ENCODE measurements at places on chromosomes 4 and X. TPM values are rescaled to one million over a fixed set of nuclear protein-coding genes. Genes with fewer than 3 reads are reported as not detected.

The GPRASP1 gene
- total RNA-seq: 0.22 TPM

The FRAS1 gene
- 2.9 TPM for total RNA-seq

The POF1B gene
- total RNA-seq: 2.7 TPM

The DCK gene
- 18.1 TPM for total RNA-seq

The CFAP99 gene
- not detected for total RNA-seq

The RBM3 gene
- total RNA-seq: 385 TPM

The ZGRF1 gene
- total RNA-seq: 3.4 TPM

The BMX gene
- not detected for total RNA-seq

The ATP2B3 gene
- 0.10 TPM for total RNA-seq

The ARHGAP10 gene
- 15.7 TPM for total RNA-seq

The F8A2 gene
- total RNA-seq: not detected

The SCD5 gene
- total RNA-seq: 6.8 TPM

The CAPN6 gene
- not detected for total RNA-seq

The PAGE3 gene
- total RNA-seq: not detected

The GABRG1 gene
- total RNA-seq: not detected

The TLR1 gene
- 0.25 TPM for total RNA-seq
